ENCODE measurements at places on chromosomes 4 and X. TPM values are rescaled to one million over a fixed set of nuclear protein-coding genes. Genes with fewer than 3 reads are reported as not detected.

DNA sequence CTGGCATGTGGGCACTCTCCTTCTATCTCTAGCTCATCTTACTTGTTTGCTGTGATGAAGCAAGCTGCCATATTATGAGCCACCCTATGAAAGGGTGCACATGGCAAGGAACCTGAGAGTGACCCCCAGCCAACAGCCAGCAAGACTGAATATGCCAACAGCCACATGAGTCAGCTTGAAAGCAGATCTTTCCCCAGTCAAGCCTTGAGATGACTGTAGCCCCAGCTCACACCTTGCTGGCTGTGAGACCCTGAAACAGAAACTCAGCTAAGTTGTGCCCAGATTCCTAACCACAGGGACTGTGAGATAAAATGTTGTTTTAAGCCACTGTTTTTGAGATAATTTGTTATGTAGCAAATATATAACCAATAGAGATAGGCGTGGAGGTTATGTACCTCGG lies 36.2 kb downstream of the KDM5C start:
- peaks cover 13% of the 10 kb centered on the region for H3K36me3 ChIP-seq
- no peak for DNase-seq
- H3K27me3 ChIP-seq = no peaks in the 10 kb centered on the region
- no peak overlapping the region for H3K27ac ChIP-seq

DNA sequence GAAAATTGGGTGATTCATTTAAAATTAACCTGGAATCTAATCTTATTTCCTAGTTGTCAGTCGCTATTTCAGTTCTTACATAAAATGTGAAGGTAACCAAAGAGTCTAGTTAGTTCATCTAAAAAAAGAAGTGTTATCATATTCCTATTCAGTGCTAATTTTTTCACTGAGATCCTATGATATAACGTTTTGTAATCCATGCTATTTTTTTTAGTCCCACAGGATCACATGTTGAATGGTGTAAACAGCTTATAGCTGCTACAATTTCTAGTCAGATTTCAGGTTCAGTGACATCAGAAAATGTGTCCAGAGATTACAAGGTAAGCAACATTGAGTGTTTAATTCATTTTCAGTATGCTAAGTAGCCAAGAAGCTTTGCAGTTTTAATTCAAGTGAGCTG lies 5.8 kb downstream of the MTMR1 start:
- no peaks in the 10 kb centered on the region for H3K27me3 ChIP-seq
- no peak overlapping the region for H3K27ac ChIP-seq
- no peaks in the 10 kb centered on the region for H3K36me3 ChIP-seq
- peaks cover 4% of the 10 kb centered on the region for H3K4me1 ChIP-seq

DNA sequence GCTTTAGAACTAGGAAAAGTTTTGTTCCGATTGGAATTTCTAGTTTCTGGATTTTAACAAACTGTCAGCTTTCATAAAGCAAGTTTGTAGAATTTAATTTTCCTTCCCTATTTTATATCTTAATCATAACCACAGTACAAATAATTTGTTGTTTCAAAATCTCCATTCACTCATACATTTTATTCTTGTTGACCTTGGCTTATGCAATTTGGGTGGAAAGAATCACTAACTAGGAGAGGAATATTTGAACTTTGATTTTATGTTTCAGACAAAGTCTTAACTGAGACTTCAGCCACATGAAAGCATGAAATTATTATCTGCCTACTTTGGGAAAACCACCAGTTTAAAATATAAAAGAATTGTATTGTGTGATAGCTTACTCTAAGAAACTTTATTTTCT lies 427.9 kb downstream of the SPRY1 start:
- H3K27ac ChIP-seq = no peak overlapping the region
- H3K4me1 ChIP-seq = peaks cover 12% of the 10 kb centered on the region
- H3K36me3 ChIP-seq = no peaks in the 10 kb centered on the region
- no peaks in the 10 kb centered on the region for H3K27me3 ChIP-seq
- no peak overlapping the region for H3K4me3 ChIP-seq

DNA sequence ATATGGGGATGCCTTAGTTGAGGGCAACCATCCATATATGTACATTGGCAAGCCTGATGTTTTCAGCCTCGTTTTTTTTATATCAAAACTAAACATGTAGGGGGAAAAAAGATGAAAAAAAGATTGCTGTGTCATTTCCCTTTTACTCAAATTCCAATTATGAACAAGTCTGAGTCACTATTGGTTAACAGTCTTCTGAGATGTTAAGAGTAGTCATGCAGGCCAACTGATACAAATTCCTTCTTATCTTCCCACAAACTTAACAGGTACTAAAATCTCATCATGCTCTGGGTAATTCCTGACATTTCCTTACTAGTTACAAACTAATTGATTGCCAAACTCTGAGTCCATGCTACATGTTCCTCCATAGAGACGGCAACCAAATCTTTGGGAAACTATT lies 222.1 kb downstream of the FRMPD4 start:
- no peaks in the 10 kb centered on the region for H3K27me3 ChIP-seq
- no peak overlapping the region for H3K4me3 ChIP-seq
- H3K4me1 ChIP-seq = no peaks in the 10 kb centered on the region
- DNase-seq = peak; percentile 1

DNA sequence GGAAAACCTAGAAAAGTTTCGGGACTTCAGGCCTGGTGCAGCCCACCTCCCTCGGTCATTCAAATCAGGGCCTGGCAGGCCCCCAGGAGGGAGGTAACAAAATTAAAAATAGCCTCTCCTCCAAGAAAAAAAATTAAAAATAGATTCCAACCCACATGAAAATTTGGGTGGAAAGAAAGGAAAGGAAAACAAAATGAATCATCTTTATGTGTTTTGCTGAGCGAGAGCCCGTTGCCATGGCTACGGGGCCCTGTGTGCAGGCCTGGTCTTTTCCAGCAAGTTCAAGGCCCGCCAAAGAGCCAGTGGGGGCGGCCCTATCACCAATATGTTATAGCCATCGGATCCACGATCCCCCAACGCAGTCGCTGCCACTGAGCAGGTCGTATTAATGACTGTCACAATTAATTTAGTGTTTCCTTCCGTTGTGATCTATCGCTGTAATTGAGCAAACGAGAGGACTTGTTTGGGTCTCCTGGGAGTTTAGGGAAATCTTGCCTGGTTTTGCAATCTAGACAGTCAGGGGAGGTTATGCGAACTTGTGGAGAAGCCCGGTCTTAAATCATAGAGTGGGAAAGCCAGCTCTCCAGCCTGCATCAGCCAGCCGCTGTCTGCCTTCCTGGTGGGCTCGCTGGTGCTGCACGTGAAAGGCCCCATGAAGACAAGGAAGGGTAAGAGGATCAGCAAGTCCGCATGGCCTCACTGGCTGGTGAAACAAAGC lies 452.4 kb downstream of the BCOR start:
- H3K27ac ChIP-seq = peak overlapping the region; percentile 8
- H3K36me3 ChIP-seq = no peaks in the 10 kb centered on the region

DNA sequence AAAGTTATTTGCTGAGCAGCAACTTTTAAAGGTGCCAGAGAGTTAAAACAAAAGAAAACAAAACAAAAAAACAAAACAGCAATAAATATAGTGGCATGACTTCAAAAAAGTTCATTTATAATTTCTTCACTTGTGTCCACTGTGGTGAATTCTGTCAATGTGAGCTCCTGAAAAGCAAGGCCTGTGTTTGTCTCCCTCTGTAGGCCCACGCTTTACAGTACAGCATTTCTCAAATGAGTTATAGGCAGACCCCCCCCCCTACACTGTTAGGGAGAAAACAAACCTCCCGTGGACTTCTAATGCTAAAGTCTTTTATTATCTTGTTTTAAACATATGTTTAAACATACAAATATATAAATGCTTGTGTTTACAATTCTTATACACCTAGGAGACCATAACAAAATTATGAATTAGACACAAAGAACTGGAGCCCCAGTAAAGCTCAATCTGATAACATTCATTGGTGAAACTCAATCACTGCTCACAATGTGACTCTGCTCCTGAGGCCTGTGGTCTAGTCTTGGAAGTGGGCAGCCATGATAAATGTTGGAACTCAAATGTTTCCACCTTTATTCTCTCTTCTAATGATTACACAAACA lies 47.0 kb upstream of the SCOC start:
- H3K4me1 ChIP-seq = no peaks in the 10 kb centered on the region
- no peaks in the 10 kb centered on the region for H3K27me3 ChIP-seq
- no peak overlapping the region for H3K4me3 ChIP-seq
- DNase-seq = peak; percentile 41
- no peaks in the 10 kb centered on the region for H3K36me3 ChIP-seq

The HTR2C gene
- total RNA-seq = not detected

DNA sequence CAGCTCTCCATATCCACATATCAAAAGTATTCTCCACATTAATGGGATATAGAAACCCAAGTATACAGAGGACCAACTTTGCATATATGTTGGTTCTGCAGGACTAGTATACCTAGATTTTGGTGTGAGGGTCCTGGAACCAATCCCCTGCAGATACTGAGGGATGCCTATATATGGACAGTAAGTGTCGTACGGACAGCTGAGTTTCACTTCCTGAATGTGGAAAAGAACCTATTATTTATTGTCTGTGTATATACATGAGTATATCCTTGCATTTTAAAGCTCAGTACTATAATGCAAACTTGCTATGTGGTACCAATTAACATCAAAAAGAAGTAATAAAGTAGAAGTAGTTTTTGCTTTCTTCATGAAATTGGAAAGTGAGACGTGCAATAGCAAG lies 101.9 kb downstream of the FBXW7 start:
- H3K36me3 ChIP-seq = no peaks in the 10 kb centered on the region
- no peaks in the 10 kb centered on the region for H3K4me1 ChIP-seq
- no peak for DNase-seq
- no peaks in the 10 kb centered on the region for H3K27me3 ChIP-seq
- H3K27ac ChIP-seq = no peak overlapping the region
- no peak overlapping the region for H3K4me3 ChIP-seq

The GAGE12F gene
- total RNA-seq = not detected

DNA sequence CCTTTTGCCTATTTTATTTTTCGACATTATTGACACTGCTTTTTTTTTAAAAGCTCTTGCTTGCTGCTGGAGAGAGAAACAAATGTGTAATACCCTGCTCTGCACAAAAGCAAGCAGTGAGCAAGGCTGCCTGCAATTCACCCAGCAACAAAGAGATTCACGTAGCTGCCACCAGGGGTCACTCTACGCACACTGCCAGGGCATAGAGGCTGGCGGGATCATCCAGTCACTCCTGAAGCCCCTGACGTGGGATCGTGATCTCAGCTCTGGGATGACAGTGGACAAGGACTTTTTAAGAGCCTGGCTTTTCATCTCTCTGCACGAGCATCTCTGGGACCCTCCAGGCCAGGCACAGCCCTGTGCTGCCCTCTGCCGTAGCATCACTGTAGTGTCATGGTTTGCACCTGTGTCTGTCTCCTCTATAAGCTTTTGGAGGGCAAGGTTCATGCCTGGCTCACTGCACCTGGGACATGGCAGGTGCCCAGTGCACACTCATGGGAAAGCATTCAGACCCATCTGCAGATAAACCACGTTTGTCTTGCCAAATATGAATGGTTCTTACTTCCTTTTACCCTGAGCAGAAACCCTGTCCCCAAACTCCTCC lies 19.8 kb downstream of the C4orf50 start:
- peak; percentile 77 for DNase-seq
- peaks cover 34% of the 10 kb centered on the region for H3K27me3 ChIP-seq
- H3K4me1 ChIP-seq = no peaks in the 10 kb centered on the region
- no peak overlapping the region for H3K27ac ChIP-seq
- H3K36me3 ChIP-seq = no peaks in the 10 kb centered on the region
- H3K4me3 ChIP-seq = no peak overlapping the region

The GLRA2 gene
- total RNA-seq = not detected

GRCh38 chr4:7487998-7488671 lies 53.4 kb upstream of the PSAPL1 start:
- H3K27ac ChIP-seq = no peak overlapping the region
- no peaks in the 10 kb centered on the region for H3K4me1 ChIP-seq

The SPIN2A gene
- 3.7 TPM for total RNA-seq

DNA sequence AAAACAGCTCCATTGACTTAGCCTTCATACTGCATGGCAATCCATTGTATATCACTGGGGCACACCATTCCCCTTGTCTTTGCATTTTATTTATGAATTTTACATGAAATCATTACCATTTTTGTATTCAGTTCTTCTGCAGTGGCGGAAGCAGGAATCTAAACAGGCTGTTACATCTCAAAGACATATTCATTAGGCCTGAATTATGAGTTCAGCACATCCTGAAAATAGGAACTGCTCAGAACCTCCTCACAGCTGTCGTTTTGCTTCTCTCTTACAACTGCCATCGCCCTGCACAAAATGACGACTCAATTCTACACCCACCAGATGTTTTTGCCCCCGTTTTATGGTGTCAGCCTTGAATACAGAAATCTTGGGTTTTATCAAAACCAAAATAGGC lies 474.4 kb upstream of the MAGEB18 start:
- H3K4me1 ChIP-seq = no peaks in the 10 kb centered on the region
- DNase-seq = no peak
- H3K27ac ChIP-seq = no peak overlapping the region
- no peaks in the 10 kb centered on the region for H3K27me3 ChIP-seq
- H3K36me3 ChIP-seq = no peaks in the 10 kb centered on the region
- H3K4me3 ChIP-seq = no peak overlapping the region

DNA sequence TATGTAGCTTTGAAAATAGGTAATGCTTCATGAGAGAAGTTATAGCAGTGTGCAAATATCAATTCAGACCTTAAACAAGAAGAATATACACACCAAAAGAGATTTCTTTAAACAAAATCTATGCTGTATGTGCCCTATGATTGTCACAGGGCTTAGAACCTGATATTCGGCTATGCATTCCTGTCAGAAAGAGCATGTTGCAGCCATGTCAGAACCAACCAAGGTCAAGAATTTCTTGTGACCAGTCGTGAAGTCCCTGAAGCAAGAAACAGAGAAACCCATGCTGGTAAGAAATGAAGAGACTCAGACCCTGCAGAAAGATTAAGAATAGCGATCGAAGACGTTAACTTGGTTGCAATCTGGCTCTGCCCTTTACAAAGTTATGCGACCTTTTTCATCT lies 210.3 kb upstream of the SPIN4 start:
- H3K27me3 ChIP-seq = no peaks in the 10 kb centered on the region
- DNase-seq = no peak
- no peak overlapping the region for H3K27ac ChIP-seq
- no peaks in the 10 kb centered on the region for H3K36me3 ChIP-seq
- peak overlapping the region; percentile 46 for H3K4me3 ChIP-seq
- no peaks in the 10 kb centered on the region for H3K4me1 ChIP-seq

The SMIM10L2A gene
- total RNA-seq = 1.8 TPM

The NAP1L2 gene
- total RNA-seq = 0.50 TPM

The RS1 gene
- total RNA-seq = not detected

All from A673 (cell line).